ENCODE measurements at places on chromosomes 4 and X.

- DNase-seq = no peak
Measured at GRCh38 chr4:67632492-67632891, 68.5 kb downstream of the UBA6 start.

DNA sequence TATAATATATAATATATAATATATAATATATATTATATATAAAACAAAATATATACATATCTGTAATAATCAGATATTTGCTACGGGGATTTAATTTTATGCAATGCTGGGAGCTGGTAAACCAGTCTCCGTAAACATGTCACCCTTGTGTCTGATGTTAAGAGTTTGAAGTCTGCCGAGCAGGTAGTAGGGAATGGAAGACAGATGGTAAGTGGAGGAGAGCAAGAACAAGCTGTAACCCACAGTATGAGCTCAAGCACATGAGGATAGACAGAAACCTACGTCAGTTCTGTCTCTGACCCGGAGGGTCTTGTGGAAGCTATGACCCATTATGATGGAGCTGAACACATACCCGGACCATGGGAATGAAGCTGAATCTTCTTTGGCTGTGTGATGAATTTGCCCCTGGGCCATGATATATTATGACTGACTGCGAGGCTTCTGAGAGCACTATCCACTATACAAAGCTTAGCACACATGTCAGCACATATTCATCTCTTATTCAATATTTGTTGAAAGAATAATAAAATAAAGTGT is 46.2 kb downstream of the TIGD2 start:
- no peak for DNase-seq

DNA sequence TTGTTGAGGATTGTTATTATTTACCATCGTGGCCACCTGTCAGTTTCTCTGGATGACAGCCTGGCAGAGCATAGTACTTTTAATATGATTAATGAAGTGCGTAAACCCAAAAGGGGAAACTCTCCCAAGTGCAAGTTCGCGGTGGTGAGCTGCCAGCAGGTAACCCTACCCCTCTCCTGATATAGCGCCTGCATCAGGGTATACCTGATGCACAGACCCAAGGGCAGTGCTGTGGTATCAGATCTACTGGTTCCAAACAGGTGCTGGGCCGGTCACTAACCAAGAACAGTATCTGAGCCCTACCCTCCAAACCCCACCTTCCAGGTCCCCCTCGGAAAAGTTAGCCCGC is 1.6 kb downstream of the RNF150 start:
- no peak for DNase-seq

DNA sequence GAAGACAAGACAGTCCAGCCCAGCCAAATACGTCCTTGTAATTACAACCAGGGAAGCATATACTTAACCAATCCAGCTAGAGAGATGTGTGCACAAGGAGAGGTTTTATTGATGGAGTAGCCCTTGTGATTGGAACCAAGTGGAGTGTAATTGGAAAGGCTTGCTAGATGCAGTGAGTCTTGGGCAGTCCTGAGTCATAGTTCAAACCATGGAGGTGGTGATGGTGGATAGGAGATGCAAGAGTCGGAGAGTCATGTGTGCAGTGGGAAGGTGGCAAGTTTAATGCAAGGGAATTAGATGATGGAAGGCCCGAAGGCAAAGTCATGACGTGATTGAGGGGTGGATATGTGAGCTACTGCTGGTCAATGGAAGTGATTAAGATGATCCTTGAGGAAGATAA is 63.7 kb downstream of the PHEX start:
- DNase-seq = no peak

- no peak for DNase-seq
Measured at GRCh38 chr4:183153190-183153916, 54.3 kb downstream of the WWC2 start.

- DNase-seq = no peak
Measured at GRCh38 chrX:83008415-83008814, 499.7 kb upstream of the POU3F4 start.
